SK-N-SH treated with all-trans-retinoic acid at 6 μM for 48 hours (cell line): ENCODE measurements at places on chromosomes 13 and 19.

DNA sequence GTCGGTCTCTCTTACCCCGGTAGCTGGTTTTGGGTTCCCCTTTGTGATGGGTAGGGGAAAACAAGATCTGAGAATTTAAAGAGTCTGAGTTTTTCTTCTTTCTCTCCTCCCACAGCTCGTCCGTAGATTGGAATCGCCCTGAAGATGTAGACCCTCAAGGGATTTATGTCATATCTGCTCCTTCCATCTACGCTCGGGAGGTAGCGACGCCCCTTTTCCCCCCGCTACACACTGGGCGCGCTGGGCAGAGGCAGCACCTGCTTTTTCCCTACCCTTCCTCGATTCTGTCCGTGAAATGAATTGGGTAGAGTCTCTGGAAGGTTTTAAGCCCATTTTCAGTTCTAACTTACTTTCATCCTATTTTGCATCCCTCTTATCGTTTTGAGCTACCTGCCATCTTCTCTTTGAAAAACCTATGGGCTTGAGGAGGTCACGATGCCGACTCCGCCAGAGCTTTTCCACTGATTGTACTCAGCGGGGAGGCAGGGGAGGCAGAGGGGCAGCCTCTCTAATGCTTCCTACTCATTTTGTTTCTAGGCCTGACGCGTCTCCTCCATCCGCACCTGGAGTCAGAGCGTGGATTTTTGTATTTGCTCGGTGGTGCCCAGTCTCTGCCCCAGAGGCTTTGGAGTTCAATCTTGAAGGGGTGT lies 7.1 kb upstream of the SELENOV start:
- peak; percentile 10; the same call in 2 of the 3 replicates for ATAC-seq

DNA sequence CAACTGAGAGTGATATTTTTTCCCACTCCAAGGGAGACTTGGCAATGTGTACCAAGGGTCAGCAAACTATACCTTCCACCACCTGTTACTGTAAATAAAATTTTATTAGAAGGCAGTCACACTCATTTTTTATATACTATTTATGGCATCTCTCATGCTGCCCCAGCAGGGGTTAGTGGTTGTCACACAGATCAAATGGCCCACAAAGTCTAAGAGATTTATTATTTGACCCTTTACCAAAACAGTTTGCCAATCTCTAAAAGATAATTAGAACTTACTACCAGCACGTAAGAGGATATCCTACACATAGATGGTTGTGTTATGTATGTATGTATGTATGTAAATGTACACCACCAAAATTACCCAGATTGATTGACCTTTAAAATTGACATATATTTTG lies 185.1 kb downstream of the PRR20E start:
- no peak for ATAC-seq

DNA sequence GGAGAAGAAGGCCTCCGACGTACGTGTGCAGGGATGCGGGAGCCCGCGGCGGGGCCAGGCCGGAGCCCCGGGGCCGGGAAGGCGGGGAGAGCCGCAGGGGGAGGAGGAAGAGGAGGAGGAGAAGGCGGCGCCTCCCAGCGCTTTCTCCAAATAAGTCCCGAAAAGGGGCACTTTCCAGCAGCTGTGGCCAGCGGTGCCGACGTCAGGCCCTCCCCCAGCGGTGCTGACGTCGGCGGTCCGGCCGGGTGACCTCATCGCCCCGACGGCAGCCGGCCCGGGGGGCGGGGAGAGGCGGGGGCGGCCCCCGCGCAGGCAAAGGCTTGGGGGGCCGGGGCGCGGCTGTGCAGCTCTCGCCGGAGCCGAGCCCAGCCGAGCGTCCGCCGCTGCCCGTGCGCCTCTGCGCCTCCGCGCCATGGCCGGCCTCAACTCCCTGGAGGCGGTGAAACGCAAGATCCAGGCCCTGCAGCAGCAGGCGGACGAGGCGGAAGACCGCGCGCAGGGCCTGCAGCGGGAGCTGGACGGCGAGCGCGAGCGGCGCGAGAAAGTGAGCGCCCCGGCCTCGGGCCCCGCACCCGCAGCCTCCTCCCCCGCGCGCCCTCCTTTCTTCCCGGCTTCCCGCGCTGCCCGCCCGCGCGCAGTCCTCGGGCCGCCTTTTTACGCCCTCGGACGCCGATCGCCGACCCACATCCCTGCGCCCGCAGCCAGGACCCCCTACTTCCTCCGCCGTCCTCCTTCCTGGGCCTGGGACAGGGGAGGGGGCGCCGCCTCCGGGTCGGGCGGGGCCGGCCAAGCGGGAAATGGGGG lies at the start of gene TPM4:
TSS of gene TPM4 (plus strand) at position 342 of the 804 bp plus-strand sequence. CDS start at position 413, 71 bp downstream.
- peak; percentile 57 for ATAC-seq

DNA sequence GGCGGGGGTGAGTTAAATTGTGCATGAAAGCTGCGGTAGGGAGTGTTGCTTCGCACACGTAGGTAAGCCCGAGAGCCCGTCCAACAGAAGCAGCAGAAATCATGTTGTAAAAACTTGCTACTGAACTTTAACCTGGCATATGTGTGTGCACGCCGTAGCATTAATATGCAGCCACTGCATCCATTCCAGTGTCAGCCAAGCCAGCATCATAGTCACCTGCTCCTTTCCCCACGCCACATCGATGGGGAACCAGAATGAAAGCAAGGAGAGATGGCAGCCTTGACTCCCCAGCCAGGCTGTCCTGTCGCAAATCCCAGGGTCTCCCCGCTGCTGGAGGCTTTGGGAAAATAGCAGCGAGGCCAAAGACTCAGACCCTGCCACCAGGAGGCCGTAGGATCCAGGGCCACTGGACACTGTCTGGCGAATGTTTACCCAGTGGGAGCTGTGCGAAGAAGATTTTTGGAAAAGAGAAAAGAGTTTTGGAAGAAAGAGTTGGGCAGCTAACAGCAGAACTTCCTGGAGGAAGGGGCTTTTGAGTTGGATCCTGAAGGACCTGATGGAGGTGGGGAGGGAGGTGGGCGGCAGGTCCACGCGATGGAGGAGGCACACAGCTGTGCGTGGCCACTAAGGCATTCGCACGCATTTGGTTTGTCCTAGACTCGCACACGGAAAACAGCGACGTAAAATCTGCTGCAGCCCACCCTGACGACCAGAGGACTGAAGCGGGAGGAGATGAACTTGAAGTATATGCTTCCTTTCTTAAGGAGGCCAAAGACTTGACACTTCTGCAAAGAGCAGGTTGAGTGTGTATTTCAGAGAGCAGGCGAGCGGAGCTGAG lies 48.7 kb upstream of the RANBP3 start:
- ATAC-seq: no peak

GRCh38 chr19:50663482-50663790 lies 14.2 kb downstream of the C19orf81 start:
- no peak for ATAC-seq
